Activated gamma-delta T cell treated with Interleukin-2 at 50 U/mL for 16 hours (primary cell): ENCODE measurements at places on chromosomes 6 and 20.

- DNase-seq = no peak
These were observed 47.5 kb downstream of the CD83 start for GRCh38 chr6:14165091-14165490.

DNA sequence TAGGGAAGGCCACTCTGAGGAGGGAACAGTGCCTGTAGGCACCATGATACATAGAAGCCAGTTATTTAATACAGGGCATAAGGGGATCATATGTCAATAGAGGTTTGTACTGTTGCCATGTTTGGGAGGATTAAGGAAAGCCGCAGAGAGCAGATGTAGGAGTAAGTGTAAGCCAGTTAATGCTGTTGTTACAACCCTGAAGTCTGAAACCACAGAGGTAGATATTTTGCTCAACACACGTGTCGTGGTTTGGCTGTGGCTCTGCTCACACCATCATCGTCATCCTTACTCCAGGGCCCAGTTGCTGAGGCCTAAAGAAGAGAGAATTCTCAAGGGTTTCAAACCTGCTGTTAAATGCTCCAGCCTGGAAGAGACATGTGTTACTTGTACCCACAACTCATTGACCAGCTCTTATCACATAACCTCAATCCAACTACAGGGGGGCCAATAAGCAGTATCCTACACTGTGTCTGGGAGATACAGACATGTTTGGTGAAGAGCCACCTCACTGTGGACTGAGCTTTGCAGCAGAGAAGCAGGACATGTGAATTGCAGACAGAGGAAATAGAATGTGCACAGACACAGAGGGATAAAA lies 31.0 kb upstream of the PSMF1 start:
- no peak for DNase-seq

- DNase-seq = no peak
These were observed 267.6 kb upstream of the FAM83B start for GRCh38 chr6:54579011-54579410.

- no peak for DNase-seq
These were observed 81.3 kb downstream of the RPP40 start for GRCh38 chr6:4922488-4923037.

- DNase-seq = no peak
These were observed 128.8 kb downstream of the CDH26 start for GRCh38 chr20:60086821-60087562.

DNA sequence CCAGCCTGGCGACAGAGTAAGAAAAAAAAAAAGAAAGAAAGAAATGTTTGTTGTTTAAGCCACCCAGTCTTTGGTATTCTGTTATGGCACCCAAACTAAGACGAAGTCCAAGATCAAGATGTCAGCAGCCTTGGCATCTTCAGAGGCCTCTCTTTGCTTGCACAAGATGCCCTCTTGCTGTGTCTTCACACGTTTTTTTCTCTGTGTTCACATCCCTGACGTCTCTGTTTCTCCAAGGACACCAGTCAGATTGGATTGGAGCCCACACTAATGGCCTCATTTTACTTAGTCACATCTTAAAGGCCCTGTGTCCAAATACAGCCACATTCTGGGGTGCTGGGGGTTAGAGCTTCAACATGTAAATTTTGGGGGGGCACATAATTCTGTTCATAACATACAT lies 380.9 kb downstream of the GJA1 start:
- DNase-seq = no peak

GRCh38 chr20:63377256-63377941 lies 16.2 kb upstream of the CHRNA4 start:
- no peak for DNase-seq

DNA sequence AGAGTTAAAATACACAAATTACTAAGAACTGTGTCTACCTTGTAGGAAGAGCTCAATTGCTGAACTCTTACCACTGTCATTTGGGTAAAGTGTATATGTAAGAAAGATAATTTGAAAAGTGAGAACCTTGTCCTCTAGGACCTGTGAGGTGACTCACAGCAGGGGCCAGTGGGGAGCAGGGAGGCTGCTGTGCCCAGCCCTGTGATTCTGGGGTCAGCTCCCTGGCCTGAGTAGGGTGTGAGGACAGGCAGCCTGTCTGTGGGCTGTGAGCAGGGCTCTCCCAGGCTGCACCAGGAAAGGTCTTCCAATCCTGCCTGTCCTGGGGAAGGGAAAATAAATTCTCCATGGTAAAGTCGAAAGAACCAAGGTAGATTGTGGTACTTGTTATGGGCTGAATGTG lies 27.3 kb upstream of the SIRPG start:
- DNase-seq = no peak

GRCh38 chr20:35710039-35710438 lies 10.8 kb downstream of the ROMO1 start:
- no peak for DNase-seq

- no peak for DNase-seq
These were observed 135.1 kb downstream of the MRPL14 start for GRCh38 chr6:43992126-43992663.

GRCh38 chr20:48197066-48197465 lies 411.8 kb upstream of the SULF2 start:
- no peak for DNase-seq

DNA sequence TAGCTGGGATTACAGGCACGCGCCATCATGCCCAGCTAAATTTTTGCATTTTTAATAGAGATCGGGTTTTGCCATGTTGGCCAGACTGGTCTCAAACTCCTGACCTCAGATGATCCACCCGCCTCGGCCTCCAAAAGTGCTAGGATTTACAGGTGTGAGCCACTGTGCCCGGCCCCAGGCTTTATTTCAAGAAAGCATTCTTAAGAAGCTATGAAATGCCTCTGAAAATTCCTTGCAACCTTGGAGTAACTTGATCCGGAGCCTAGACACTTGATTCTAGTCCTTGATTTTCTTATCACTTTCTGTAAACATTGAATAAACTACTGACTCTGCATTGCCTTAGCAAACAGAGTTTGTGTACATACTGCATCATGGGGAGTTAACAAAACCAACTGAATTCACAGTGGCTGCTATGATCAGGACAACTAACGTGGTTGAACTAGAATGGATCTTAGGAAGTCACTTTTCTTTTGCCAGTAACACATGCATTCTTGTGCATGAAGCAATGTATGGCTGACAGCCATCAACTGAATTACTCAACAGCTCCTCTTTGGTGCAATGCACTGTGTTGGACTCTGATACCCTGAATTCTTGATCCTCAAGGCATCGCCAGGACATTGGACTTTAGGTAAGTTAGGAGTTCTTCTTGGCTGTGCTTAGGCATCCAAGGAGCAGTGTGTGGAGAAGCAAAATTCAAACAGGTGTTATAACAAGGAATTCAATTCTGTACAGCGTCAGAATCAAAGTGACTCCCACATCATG lies 102.8 kb upstream of the TMEM170B start:
- no peak for DNase-seq

DNA sequence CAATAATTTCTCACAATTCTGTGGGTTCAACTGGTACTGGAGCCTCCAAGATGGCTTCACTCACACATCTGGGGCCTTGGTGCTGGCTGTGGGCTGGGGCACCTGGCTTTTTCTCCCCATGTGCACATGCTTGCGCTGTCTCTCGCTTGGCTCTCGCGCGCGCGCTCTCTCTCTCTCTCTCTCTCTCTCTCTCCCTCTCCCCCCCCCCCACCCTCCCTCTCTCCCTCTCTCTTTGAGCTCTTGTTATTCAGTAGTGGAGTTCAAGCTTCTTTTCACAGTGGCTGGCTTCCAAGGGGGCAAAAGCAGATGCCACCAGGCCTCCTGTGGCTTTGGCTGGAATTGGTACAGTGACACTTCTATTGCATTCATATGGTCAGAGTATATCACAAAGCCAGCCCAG lies 10.8 kb upstream of the TBCC start:
- no peak for DNase-seq

- no peak for DNase-seq
These were observed 21.2 kb downstream of the CUL9 start for GRCh38 chr6:43203029-43203717.

- DNase-seq = no peak
These were observed 350.6 kb upstream of the FLRT3 start for GRCh38 chr20:14688005-14688404.

DNA sequence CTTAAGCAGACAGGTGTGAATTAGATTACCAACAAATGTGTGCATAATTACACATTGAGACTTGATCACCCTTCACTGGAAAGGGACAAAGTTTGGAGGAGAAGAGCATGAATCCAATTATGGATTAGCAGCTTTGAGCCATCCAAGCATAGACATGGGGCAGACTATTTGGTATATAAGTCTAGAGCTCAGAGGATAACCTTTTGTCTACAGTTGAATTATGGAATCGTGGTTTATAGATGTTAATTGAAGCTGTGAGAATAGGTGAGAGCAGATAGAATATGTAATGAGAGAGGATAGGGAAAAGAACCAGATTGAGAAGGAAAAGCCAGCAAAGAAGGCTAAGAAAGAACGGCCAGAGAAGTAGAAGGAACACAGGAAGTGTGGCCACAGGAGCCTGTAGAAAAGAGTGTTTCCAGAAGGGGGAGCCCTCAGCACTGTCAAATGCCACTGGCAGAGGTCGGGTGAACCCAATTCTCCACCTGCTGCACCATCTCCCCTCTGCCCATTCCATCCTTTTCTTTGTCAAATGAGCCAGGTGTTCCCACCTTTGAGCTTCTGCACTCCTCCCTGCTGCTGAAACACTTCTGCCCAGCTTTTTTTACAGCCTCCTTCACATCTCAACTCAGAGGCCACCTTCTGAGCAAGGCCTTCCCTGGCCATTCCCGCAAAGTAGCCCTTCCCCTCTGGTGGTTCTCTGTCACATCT lies 7.3 kb downstream of the DNTTIP1 start:
- peak; percentile 64 for DNase-seq

DNA sequence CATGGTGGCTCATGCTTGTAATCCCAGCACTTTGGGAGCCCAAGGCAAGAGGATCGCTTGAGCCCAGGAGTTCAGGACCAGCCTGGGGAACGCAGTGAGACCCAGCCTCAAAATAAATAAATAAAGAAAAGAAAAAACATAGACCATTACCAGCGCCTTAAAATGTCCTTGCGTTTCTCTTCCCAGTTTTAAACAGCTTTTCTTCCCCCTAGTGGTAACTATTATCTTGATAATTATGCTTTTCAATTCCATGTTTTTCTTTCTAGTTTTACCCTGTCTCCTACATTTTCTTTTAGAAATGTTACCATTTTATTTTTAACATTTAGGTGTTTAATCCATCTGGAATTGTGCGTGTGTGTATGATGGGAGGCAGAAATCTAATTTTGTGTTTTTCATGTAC lies 24.4 kb downstream of the DNAH8 start:
- DNase-seq = no peak

- no peak for DNase-seq
These were observed 54.0 kb upstream of the PTPRK start for GRCh38 chr6:128574402-128574801.

- no peak for DNase-seq
These were observed 14.0 kb downstream of the MEI4 start for GRCh38 chr6:77666846-77667245.

GRCh38 chr20:45309075-45309474 lies 976 bp upstream of the MATN4 start:
- no peak for DNase-seq

- DNase-seq = no peak
These were observed 161.4 kb downstream of the CLIC5 start for GRCh38 chr6:45854149-45854742.

GRCh38 chr20:11941593-11942246 lies 24.0 kb downstream of the BTBD3 start:
- DNase-seq = no peak

DNA sequence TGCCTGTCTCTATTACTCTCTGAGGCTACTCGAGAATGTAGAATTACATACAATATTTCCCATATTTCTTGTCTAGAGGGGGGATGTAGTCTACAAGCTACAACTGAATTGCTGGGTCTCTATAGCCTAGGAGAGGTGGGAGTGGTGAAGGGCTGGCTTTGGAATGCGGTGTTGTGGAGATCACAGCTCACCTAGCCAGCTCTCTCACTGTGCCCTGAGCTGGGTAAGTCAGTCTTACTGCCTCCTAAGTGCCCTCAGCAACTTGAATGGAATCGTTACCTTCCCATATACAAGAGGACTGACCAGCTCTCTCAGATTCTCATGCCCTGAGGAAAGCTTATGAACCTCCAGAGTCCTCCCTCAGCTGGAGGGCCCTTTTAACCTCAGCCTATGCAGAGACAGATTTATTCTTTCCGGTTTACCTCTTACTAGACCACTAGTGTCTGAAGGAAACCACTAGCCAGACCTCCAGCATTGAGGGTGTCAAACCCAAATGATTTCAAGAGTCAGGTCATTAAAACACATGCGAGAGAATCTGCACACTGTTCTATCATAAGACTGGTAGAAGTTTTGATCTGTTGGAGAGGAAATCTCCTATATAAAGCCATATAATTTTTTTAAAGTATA lies 20.6 kb downstream of the VIP start:
- DNase-seq = no peak

GRCh38 chr6:75800133-75800532 lies 51.1 kb downstream of the MYO6 start:
- DNase-seq = no peak

- DNase-seq = no peak
These were observed 672.4 kb upstream of the MARCKS start for GRCh38 chr6:113184736-113185135.

GRCh38 chr6:56091159-56091869 lies 156.1 kb downstream of the COL21A1 start:
- no peak for DNase-seq

DNA sequence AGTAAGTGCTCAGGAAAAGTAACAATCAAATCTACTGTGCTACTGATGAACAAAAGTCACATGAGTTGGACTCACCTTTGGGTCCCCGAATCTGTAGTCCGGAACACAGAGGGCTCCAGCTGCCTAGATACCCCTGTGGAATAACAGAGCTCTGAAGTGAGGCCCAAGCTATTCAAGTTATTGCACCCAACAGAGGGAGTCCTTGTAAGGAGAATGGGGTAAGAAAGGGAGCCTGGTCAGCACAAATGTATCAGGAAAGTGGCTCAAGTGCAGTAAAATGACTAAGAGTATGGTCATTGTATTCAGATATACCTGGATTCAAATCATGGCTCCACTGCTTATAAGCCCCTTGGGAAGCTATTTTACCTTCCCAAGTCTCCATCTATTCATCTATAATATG lies 20.9 kb downstream of the EDN1 start:
- no peak for DNase-seq

GRCh38 chr6:151241853-151242252 lies 2.1 kb downstream of the AKAP12 start:
- DNase-seq = no peak

GRCh38 chr6:34248198-34248726 lies 544 bp downstream of the SMIM29 start:
- DNase-seq = no peak

GRCh38 chr6:131692031-131692430 lies 9.2 kb downstream of the OR2A4 start:
- no peak for DNase-seq

- DNase-seq = no peak
These were observed 177.5 kb upstream of the GGTLC1 start for GRCh38 chr20:24166123-24166381.

- no peak for DNase-seq
These were observed 301.4 kb upstream of the CDYL start for GRCh38 chr6:4474810-4475209.

GRCh38 chr20:51211191-51211590 lies 188.3 kb upstream of the KCNG1 start:
- DNase-seq = no peak

GRCh38 chr20:36684747-36685146 lies 38.8 kb upstream of the SLA2 start:
- no peak for DNase-seq

- no peak for DNase-seq
These were observed 39.2 kb upstream of the TLDC2 start for GRCh38 chr20:36836591-36837269.

- no peak for DNase-seq
These were observed 49.1 kb downstream of the ARMC2 start for GRCh38 chr6:108897371-108897770.

- no peak for DNase-seq
These were observed 98.9 kb downstream of the HDGFL1 start for GRCh38 chr6:22668307-22668706.

- DNase-seq = no peak
These were observed 27.4 kb upstream of the IGF2R start for GRCh38 chr6:159941286-159942113.
